ENCODE measurements at places on chromosomes 2 and 18.

- no peak for DNase-seq
Observed at GRCh38 chr2:144376926-144377325, 143.0 kb downstream of the ZEB2 start.

GRCh38 chr18:45363196-45363595, 252.1 kb upstream of the SLC14A2 start:
- DNase-seq, result no peak

DNA sequence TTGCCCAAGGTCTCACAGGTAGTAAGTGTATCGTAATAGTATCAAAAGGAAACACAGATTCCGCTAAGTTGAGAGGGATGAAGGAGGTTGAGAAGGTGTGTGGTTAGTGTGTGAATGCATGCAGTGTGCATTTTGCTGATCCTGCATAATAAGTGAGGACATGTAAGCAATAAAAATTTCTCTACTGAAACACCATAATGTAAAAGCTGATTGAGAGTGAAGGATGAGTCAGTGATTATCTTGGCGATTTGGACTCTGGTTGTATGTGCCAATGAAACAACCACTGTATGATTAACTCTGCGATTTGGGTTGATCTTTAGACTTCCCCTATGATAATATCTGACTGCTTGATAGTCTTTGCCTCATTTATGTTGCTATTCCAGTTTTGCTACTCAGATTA, 16.7 kb upstream of the ADGRF3 start:
- DNase-seq, result no peak

GRCh38 chr2:170076189-170076588, 101.8 kb upstream of the MYO3B start:
- no peak for DNase-seq

DNA sequence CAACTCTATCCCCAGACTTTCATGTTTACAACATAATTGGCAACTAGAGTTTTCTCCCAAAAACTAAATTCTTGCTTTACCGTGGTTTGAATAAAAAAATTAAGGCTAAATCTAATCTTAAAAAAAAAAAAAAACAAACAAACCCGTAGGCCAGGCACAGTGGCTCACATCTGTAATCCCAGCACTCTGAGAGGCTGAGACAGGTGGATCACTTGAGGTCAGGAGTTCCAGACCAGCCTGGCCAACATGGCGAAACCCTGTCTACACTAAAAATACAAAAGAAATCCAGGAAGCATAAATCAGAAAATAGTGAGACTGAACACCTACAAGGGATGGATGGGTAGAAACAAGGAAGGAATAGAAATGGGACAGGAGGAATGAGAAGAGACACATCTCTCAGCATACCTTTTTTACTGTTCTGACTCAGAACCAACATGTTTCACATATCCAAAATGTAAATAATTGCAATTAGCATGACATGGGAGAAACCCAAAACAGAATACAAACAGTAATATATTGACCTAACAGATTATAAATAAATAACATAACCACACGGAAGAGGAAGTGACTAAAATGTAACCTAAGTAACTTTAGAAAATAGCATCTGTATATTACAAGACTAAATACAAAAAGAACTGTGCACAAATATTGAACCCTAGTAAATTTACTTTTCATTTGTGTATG, 17.5 kb downstream of the MGAT4A start:
- no peak for DNase-seq

GRCh38 chr2:74772046-74772445, 61.9 kb upstream of the HK2 start:
- no peak for DNase-seq

DNA sequence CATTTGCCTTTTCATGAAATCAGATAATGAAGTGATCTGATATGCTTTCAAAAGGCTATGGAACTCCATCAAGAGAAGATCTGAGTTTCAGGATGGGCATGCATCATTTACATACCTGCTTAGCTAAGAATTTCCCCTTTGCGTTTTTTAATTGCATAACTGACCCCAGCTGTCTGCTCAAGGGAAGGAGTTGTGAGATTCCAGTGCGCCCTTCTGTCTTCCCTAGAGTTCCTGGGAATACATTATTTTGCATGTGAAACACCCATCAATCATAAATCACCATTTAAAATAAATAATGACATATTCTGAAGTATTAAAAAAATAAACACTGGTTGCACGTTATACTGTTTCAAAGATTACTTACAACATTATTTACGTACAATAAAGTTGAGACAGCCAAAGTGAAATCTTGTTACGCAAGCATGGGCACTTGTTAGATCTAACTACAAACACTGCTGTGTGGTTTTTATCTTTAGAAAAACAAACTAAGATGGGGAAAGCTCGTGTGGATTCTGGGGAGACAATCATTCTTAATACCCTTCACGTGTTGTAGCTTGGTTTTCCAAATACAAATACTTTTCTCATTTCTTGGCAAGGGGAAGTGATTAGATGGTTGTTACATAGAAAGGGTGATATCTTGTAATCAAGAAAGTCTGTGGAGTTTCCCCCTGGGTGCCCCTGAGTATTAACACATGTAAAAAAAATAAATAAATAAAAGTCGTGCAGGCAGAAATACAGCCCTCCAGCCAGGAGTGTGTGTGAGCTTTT, 125.7 kb upstream of the LMAN1 start:
- no peak for DNase-seq

DNA sequence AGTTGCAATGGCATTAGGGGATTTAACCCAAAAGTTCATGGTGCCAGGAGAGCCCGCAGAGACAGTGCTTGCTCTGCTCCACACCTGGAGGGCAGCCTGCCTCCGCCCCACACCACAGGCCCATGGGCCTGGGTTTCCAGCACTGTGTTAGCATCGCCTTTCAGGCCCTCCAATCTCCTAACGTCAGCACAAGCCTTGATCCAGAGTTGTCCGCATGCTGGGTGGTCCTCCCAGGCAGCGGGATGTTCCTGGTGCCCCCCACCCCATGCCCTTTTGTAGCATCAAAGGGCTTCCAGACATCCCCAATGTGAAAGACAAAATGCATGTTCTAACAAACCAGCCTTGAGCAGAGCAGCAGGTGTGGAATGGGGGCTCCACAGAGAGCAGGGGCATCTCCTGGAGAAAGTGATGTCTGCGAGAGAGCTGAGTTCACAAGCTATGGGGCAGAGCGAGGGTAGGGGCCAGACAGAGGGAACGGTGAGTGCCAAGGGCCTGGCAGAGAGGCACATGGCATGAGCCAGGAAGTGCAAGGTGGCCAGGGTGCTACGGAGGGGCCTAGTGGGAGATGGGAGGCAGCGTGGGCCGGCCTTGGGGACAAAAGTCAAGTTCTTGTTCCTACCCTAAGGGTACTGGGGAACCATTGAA, 119.2 kb downstream of the CYP26B1 start:
- no peak for DNase-seq

- no peak for DNase-seq
Observed at GRCh38 chr2:45506756-45507155, 104.3 kb downstream of the SRBD1 start.

DNA sequence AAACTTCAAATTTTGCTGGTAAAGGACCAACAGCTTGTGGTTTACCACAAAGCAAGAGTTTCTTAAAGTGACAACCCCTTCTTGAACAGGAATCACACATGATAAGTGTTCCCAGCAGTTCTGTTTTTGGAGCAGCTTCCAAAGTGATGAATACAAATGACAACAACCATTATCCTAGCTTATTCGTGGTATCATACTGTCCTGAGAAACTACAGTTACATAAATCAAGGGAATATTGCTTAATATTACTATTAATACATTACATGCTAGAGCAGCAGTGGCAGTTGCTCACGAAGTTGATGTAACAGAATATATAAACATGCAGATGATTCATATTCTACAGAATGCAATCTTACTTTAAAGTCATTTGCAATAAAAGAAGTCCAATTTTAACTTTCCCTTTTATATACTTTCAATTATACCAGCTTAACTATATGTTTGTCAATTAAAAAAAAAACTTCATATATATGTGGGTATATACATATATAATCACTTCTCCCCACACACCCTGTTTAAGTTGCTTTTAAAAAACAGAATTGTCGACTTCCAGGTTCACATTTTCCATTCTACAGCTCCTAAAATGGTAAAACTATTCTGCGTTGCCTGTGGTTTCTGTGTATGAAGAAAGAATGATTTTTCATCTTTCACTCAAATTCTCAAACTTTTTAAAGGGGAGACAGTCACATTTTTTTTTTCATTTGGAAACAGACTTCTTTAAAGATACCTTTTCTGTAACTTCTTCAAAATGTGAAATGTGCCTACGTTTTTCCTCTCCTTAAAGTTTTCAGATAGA, 713.6 kb downstream of the TDRD15 start:
- peak; percentile 37 for DNase-seq

GRCh38 chr2:170571612-170572011, 143.5 kb upstream of the SP5 start:
- DNase-seq, result no peak

GRCh38 chr2:32290000-32290339, 12.3 kb downstream of the YIPF4 start:
- DNase-seq, result no peak
